C1 segment of cervical spinal cord (tissue), 14 donors: ENCODE measurements at places on chromosomes 13 and 19.
A peak's percentile ranks its signal among the peaks of the same experiment; 100 is the strongest.

DNA sequence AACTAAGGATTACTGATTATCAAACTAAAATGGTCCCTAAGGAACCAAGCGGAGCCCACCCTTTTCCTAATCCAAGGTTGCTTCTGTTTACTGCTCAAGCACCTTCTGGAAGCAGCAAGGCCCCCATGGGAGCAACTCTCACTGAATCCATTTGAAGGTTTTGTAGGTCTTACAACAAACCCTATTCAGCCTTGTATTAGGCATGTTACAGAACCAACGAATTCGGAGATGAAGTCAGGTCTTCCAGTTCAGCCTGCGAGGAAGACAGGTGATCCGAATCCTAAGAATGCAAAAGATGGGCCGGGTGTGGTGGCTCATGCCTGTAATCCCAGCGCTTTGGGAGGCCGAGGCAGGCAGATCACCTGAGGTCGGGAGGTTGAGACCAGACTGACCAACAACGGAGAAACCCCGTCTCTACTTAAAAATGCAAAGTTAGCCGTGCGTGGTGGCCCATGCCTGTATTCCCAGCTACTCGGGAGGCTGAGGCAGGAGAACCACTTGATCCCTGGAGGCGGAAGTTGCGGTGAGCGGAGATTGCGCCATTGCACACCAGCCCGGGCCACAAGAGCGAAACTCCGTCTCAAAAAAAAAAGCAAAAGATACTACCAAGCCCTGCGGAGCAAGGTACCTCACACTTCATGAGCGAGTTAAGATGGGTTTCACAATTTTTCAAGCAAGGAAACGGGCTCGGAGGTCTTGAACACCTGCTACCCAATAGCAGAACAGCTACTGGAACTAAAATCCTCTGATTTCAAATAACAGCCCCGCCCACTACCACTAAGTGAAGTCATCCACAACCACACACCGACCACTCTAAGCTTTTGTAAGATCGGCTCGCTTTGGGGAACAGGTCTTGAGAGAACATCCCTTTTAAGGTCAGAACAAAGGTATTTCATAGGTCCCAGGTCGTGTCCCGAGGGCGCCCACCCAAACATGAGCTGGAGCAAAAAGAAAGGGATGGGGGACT, 609 bp downstream of the ZAR1L start:
- no peak for DNase-seq

DNA sequence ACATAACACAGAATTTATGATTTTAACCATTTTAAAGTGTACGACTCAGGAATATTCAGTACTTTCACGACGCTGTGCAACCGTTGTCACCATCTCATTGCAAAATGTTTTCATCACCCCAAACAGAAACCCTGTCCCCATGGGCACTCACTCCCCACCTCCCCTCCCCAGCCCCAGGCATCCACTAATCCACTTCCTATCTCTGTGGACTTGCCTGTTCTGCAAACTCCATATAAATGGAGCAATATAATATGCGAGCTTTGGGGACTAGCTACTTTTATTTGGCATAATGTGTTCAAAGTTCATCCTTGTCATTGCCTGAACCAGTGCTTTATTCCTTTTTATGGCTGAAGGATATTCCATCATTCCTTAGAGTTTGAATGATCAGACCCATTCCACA, 7.3 kb upstream of the INSR start:
- no peak for DNase-seq

DNA sequence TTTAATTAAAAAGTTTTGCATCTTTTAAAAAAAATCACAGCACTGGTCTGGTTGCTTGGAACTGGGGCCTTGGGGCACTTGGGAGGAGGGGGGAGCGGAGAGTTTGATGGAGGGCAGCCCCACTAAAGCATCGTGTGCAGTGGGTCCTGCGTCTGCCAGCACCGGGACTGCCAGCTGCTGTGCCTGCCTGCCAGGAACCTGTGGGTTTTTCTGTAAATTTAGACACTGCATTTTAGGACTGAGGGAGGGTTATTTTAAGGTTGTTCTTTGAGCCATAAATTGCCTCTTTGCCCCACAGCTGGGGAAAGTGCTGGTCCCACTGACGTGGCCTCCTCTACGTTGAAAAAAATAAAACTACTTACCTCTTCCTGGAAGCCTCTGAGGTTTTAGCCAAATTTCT, 2.9 kb downstream of the KLF2 start:
- DNase-seq: no peak

DNA sequence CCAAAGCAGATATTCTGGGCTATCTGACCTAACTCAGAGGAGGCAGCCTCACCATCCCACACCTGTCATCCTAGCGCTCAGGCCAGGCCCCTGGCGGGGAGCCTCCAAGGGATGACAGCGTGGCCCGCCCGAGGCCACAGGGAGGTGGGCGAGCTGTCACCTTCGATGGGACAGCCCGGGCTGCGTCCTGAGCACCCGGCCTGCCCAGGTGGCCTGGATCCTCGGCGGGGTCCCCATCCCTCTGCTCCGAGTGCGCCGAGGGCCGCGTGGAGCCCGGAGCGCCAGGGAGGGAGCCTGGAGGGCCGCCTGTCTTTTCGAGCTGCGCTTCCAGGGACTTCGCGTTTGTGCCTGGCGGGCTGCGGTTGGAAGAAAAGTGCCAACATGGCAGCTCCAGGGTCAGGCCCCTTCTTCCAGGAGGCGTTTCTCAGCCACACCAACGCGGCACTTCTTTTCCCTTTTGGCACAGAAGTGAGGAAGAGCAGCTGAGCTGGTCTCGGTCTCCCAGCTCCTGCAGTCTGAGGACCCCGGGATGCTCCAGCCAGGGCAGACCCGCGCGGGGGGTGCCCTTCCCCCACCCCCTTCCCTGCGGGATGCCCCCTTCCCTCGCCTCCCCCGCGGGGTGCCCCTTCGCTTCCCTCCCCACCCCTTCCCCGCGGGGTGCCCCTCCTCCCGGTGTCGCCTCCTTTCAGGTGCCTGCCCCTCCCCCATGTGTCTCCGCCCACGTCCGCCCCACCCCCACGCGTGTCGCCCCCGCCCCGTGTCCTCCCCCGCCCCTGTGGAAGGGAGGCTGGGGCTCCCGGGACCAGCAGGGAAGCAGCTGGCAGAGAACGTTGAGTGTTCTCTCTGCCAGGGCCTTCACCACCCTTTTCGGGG, 42.3 kb downstream of the GJA3 start:
- DNase-seq: peak; percentile 78

GRCh38 chr19:13173139-13173737, 23.0 kb downstream of the IER2 start:
- DNase-seq: no peak

GRCh38 chr13:20002787-20003186, 44.3 kb downstream of the ZMYM2 start:
- no peak for DNase-seq

- DNase-seq: no peak
These were observed 21.7 kb upstream of the LSM14A start for GRCh38 chr19:34150558-34150957.

GRCh38 chr13:43805071-43805468, 18.3 kb upstream of the ENOX1 start:
- no peak for DNase-seq

DNA sequence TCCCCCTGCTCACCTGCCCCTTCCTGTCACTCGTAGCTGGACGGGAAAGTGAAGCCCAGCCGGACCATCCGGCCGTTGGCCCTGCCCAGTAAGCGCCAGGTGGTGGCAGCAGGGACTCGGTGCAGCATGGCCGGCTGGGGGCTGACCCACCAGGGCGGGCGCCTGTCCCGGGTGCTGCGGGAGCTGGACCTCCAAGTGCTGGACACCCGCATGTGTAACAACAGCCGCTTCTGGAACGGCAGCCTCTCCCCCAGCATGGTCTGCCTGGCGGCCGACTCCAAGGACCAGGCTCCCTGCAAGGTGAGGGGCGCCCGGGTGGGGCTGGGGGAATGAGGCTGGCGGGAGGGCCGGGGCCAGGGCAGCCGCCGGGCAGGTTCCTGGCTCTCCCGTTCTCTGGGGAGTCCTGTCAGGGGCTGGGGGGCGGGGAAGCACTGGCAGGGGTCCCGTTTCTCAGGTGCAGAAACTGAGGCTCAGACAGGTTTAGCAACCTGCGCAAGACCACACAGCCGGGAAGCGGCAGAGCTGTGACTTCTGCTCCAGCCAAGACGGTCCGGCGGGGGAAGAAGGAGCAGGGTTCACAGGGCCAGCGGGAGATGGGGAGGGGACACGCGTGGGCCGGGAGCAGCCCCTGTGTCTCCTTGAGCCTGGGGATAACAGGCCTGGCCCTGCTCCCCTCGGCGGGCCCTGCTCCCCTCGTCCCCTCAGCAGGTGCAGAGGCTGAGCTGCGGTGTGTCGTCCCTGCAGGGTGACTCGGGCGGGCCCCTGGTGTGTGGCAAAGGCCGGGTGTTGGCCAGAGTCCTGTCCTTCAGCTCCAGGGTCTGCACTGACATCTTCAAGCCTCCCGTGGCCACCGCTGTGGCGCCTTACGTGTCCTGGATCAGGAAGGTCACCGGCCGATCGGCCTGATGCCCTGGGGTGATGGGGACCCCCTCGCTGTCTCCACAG, 5.3 kb downstream of the GZMM start:
- no peak for DNase-seq

GRCh38 chr19:17530586-17530985, 19.1 kb downstream of the PGLS start:
- DNase-seq: no peak

DNA sequence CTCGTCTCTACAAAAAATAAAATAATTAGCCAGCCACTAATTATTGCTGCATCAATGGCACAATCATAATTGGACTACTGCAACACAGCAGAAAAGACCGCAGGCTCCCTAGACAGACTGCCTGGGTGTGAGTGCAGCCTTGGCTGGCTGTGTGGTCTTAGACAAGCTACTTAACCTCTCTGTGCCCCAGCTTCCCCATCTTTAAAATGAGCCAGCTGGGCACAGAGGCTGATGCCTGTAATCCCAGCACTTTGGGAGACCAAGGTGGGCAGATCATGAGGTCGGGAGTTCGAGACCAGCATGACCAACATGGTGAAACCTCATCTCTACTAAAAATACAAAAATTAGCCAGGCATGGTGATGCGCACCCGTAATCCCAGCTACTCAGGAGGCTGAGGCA, 19.0 kb downstream of the TEX101 start:
- no peak for DNase-seq

- DNase-seq: no peak
These were observed 33.5 kb downstream of the FBN3 start for GRCh38 chr19:8115805-8116396.

DNA sequence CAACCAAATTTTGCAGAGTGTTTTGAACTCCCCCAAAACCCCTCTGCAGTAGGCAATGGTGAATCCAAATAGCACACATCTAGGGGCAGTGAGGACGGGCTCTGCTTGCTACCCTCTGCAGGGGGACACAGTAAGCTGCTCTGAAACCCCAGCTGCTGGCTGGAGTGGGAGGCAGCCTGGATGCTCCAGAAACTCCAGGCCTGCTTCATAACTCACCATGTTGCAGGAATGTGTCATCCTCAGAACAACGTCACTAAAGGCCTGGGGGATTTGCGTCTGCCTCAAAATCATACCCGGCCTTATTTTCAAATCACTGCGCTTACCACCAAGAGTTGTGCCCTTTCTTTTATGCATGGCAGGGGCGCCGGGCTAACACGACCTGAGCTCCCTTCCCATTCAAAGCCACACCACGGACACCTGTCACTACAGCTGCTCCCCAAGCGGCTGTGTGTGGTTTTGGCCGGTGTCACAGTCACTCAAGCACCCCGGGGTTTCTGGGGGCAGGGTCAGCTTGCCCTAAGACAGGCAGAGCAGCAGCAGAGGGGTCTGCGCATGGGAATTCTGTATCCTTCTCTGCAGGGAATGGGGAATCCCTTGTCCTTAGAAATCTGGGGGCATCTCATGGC, 93.9 kb downstream of the TSHZ3 start:
- DNase-seq: no peak

DNA sequence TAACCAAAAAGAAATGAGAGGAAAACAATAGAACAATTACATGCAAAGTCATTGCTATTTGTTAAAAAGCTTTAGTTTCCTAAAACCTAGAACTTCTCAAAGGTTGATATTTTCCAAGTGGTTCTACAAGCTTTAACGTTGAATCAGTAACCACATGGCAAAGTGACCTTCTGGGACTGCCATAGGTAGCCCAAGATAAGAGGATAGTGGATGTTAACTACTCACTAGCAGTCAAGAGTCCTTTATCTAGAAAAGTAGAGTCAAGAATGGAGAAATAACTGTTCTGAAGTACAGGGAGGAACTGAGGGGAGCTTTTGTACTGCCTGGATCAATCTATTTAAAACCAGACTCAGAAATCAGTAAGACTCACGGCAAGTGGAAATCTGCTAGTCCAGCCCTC, 9.9 kb upstream of the SLC46A3 start:
- DNase-seq: no peak

- no peak for DNase-seq
These were observed 249.8 kb downstream of the NBEA start for GRCh38 chr13:35191883-35192282.

DNA sequence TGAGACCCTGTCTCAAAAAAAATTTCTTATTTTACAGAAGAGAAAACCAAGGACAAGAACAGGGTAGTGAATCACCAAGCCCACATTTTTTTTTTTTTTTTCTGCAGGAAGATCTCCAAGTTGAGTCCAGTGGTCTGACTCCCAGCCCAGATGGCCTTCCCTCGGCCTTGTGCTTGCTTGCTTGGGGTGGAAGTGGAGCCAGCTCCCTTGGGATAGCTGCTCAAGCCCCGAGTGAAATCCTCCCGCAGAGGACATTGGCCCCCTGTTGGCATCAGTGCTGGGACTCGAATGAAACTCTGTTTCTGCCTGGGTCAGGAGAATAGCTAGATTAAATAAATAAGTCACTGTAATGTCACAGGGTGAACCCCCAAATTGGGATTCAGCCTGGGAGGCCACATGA, 9.4 kb upstream of the NUP62 start:
- DNase-seq: no peak

DNA sequence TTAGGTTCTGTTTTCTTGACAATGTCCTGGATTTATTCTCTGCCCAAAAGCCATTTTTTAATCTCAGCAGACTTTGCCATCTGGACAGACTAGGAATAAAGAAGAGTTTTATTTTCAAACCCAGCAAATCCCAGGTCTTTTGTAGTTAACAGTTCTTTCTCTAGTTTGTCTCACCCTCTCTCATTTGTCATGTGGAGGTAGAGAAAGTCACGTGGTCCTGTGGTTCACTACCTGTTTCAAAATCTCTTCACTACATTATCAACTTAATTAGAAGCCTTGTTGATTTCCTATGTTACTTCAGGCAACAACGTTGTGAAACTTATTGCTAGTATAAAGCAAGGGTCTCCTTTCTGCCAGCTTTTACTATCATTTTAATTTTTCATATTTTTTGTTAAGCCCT, 1222.6 kb downstream of the EFNB2 start:
- no peak for DNase-seq
